Fibroblast of lung (primary cell): ENCODE measurements at places on chromosomes 16 and 17.

GRCh38 chr17:70810609-70811008, 641.3 kb downstream of the KCNJ2 start:
- peak; percentile 77 for DNase-seq

- DNase-seq: no peak
Observed at GRCh38 chr17:66541461-66542128, 239.2 kb downstream of the PRKCA start.

DNA sequence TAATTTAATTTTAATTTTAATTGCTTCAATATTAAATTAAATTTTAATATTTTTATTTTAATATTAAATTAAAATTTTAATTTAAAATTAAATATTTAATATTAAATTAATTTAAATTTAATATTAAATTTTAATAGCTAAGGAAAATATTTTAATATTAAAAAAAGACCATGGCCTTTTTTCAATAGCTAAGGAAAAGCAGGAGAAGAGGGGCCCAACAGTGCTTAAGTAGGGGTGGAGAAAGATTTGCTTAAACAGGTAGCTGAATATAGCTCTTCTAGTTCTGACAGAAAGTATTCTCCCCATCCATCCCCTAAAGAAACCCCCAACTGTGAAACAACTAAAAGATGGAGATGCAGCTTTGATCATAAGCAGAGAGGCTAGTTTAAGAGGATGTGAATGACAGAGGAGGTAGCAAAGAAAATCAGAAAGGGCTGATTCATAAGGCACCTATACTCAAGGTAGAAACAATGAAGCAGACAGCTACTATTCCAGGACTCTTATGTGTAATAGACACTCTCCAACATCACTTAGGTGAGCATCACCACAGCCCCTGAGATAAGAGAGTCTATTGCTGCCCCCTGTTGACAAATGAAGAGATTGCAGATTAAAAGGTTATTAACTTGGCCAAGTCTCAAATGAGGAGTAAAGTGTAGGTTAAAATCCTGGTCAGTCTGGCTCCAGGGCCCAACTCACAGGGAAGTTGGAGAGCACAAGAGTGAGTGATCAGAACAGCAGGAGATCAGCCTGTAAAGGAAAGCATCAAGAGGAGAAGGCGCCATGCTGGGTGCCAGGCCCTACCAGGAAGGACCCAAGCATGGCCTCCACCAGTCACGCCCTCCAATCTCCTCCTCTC, 7.8 kb upstream of the RNASEK start:
- DNase-seq: no peak

GRCh38 chr16:59192551-59193199, 458.6 kb upstream of the GOT2 start:
- DNase-seq: peak; percentile 34

DNA sequence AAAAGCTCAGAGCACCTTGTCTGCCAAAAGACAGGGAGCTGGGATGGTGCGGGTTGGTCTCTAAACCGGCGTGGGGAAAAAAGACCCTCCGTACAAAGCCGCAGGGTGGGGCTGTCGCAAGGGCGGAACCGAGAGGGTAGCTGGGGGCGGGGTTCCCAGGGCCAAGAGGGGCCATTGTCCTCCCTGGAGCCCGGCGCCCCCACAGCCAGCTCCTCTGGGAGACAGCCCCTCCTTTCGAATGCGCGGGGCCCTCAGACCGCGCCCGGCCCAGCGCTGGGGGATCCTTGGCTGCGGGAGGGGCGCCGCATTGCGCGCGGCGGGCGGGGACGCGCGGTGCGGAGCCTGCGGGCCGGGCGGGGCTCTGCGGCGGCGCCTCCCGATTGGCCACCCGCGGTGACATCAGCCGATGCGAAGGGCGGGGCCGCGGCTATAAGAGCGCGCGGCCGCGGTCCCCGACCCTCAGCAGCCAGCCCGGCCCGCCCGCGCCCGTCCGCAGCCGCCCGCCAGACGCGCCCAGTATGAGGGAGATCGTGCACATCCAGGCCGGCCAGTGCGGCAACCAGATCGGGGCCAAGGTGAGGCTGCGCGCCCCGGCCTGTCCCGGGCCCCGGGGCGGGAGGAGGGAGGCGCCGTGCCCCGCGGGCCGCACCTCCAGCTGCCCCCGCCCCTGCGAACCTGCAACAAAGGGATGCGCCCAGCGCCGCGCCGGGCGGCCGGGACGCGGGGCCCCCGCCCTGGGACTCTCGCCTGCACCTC, at the start of gene TUBB3:
Gene TUBB3 (plus strand): TSS at position 459 of the 756 bp plus-strand sequence. CDS start 60 bp downstream, at position 519.
- peak; percentile 81 for DNase-seq

- no peak for DNase-seq
Observed at GRCh38 chr17:56475116-56475515, 118.4 kb upstream of the NOG start.

- DNase-seq: no peak
Observed at GRCh38 chr17:7408252-7408727, 645 bp downstream of the NLGN2 start.
